WERI-Rb-1 (cell line): ENCODE measurements at places on chromosomes 16 and 17.

- no peak for DNase-seq
These were observed 50.3 kb downstream of the GNAO1 start for GRCh38 chr16:56241596-56241995.

DNA sequence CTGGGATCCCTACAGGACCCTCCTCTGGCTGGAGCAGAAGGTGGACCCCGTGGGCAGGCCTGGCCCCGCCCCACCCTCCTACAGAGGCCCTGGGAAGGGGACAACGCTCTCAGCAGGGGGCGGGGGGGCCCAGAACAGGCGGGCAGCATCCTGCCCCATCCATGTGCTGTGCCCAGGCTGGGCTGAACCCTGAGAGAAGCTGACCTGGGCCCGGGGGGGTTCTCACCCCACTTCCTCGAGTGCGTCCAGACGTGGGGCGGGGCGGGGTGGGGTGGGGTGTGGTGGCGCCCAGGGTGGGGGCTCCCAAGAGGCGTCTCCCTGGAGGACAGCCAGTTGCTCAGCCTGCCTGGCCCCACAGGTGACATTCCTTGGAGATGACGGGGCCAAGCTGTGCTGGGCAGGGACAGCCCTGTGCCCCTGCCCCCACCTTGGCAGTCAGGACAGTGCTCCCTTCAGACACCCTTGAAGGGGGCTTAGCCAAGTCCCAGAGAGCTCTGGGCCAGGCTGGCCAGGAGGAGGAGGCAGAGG, 390 bp upstream of the UNC13D start:
- no peak for DNase-seq

DNA sequence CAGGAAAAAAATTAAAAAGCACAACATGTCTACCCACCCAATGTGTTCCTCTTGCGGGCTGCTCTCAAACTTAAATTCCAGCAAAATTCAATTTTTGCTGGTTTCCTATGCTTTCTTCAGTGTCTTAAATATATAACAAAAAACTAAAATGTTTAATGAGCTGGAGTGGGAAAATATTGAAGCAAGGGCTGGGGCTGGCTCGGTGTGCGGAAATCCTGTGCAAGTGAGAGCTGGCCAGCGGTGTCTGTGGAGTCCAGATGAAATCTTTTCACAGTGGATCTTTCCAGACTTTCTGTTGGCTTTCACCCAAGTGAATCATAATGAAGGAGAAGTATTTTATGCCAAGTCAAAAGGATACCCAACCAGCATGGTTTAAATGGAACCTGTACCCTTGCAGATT, 1733.6 kb downstream of the TP53TG3F start:
- DNase-seq: no peak

DNA sequence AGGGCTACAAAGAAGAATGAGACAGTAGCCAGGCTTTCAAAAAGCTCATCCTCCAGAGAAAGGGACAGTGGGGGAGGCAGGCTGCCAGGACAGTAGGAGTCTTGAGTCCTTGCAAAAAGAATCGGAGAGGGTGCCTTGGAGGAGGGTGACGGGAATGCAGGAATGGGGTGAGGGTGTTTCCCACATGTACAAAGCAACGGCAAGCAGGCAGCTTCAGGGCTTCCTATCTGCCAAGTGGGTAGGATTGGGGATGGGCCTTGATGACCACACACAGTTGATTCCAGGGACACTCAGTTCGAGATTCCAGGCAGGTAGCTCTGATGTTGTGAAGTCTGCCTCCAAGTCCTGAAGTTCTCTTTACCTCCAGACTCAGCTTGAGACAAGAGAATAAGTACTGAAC, 54.4 kb downstream of the C17orf67 start:
- DNase-seq: no peak

DNA sequence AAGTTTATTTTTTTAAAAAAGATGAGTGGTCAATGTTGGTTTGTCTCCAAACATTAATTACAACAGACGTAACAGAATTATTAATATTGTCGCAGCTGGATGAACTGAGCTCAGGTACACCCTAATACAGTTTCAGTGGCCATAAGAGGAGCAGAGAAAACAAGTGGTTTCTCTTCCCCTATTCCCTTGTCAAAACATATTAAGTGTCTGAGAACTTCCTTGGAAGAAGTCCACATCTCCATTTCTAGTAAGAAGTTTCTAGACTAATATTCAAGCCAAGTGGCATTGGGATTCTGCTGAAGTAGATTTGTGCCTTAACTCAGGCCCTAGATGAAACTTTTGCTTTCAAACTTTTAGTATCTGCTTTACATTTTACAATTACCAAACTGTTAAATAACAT, 47.7 kb downstream of the GNA13 start:
- DNase-seq: no peak
